ENCODE measurements at places on chromosomes 4 and X.

- no peak for DNase-seq
These were observed 18.1 kb downstream of the OFD1 start for GRCh38 chrX:13752646-13753045.

- DNase-seq, result no peak
These were observed 69.2 kb downstream of the HEPH start for GRCh38 chrX:66233209-66233608.

- no peak for DNase-seq
These were observed 91.7 kb downstream of the SLC10A6 start for GRCh38 chr4:86757468-86757867.

DNA sequence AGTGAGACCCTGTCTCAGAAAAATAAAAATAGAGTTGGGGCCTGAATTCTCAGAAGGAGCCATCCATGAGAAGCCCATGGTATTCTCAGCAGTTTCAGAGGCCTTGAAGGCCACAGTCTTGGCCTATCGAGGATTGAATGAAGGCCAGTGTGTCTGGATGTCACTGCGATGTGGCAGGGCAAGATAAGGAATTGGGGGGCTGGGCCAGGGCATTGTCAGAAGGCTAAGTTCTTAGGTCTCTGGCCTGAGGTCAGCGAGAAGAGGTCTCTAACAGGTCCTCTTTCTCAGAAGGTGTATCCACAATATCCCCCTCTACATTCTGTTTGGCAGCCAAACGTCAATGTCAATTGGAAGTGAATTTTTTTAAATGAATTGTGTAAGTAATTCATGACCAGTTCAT, 5.7 kb downstream of the ZNF275 start:
- no peak for DNase-seq

DNA sequence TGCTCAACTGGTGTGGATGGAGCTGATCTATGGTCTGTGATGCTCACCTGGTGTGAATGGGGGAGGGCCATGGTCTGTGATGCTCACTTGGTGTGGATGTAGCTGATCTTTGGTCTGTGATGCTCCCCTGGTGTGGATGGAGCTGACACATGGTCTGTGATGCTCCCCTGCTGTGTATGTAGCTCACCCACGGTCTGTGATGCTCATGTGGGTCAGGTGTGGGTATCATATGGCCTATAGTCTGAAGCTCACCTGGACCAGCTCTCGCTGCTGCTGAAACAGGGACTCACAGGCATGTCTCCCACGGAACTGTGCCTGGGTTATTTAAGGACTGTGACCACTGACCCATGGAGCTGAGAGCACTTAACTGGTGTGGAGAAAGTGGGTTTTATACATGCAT, 109.7 kb downstream of the CRLF2 start:
- DNase-seq, result no peak

DNA sequence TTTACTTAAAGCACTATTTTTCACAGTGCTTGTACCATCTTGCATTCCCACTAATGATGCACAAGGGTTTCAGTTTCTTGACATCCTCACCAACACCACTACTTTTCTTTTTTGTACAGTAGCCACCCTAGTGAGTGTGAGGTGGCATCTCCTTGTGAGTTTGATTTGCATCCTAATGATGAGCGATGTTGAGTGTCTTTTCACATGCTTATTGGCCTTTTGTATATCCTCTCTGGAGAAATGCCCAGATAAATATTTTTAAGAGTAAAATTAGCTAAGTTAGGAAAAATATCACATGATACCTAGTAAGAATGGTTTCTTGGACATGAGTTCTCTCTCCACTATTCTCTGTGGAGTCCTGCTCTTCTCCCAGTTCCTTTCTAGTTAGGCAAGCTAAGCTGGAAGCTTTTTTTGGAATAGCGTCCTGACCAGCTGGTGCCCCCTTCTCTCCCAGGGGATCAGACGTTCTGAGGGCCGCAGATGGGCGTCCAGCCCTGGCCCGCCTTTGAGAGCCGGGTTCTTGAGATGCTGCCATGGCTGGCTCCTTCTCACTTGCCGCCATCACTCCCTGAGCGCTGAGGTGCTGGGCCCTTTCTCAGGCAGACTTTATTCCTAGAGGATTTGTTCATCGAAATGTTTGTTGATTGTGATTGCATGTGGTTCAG, 132.1 kb downstream of the ARHGAP10 start:
- no peak for DNase-seq

DNA sequence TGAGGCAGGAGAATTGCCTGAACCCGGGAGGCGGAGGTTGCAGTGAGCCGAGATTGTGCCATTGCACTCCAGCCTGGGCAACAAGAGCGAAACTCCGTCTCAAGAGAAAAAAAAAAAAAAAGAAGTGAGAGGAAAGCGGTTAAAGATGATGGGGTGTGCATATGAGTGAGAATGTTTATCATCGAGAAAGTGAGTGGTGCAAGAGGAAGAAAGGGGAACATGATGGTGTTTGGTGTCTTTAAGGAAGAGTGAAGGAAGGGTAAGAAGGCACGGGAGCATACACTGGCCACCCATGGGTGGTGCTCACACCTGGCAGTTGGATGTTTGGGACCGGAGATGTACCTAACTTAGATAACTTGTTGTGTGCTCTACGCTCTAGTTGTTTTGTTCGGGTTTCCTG, 62.2 kb downstream of the STOX2 start:
- no peak for DNase-seq

- no peak for DNase-seq
These were observed 5.5 kb upstream of the TLR10 start for GRCh38 chr4:38788317-38788716.

DNA sequence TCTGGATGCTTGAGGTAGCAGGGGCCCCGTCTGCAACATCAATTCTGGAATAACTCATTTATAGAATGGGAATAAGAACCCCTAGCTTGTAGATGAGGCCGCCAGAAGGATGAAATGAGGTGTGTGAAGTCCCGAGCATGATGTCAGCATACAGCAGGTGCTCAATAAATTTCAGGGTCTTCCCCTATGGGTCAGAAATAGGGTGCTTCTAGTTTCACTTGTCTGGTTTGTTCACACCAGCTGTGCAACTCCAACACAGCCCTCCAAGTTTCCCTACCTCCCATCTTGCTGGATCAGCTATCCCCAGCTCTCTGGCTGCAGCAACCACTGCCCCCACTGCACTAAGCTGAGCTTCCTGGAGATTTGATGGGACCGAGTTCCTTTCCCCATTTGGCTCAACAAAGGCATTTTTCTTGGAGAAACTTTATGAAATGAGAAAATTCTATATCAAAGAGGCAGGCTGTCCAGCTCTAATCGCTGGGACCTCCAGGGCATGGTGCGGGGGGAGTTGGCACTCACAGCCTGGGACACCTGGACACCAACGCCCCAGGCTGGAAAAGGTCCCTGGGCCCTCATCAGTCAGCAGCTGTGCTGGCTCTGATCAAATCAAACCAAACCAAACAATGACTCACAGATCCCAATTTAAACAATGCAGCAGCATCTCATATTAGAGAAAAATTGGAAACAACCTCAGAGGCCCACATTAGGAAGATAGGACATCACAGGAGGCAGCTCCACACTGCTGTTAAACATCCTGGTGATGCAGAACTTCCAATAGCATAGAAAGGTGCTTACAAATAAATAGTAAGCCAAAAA, 13.3 kb downstream of the SLC2A9 start:
- DNase-seq, result no peak

DNA sequence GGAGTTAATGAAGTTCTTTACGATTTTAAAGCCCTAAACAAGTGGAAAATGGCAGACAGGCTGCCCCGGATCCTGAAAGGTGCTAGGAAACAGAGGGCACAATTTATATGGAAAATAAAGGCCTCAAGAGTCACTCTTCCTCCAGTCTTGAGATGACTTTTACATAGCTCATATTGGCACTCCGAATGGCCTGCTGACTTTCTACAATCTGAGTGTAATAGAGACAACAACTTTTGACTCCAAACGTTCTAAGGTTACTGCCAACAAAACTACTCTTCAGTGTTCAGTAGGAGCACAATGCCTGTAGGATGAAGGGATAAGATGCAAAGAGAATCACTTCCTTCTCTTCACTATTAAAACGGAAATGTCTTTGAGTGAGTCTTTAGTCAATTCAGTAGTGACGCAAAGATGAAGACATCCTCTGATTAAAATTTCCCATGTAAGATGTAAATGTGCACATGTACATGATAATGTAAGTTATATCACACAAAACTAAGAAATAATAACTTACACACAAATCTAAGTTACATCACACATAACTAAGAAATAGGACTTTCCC, 40.5 kb downstream of the VEGFC start:
- no peak for DNase-seq

DNA sequence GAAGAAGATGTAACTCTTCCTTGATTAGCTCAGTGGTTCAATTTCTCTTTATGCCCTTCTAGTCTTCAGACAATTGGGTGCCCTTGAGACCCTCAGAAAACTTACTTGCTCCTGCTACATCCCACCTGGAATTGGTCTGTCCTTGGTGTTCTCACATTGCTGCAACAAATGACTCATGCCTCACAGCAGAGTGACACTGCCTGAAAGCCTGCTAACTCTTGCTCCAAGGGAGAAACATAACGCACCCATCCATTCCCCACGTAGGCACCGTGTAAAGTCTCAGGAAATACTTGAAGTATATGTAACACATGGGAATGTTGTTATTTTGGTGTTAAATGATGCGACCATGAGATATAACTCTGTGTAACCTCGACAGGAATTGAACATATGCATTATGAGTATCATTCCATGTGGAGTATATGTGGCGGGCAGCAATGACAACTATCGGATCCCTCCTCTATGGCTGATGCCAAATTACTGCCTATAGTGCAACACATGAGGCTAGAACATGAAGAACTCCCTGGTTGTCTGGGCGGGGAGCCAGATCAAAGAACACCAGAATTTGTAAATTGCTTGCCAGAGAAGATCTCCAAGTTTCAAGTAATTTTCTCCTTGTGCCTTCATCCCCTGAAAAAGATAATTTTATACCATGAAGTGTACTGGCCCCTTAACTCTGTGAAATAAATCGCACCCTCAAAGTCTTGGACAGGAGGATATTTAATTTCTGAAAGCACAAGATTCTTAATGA, 231.3 kb upstream of the STK26 start:
- DNase-seq, result no peak

- no peak for DNase-seq
These were observed 38.7 kb downstream of the NLGN3 start for GRCh38 chrX:71183341-71183740.

- DNase-seq, result no peak
These were observed 59.0 kb upstream of the HELT start for GRCh38 chr4:184959309-184959708.

DNA sequence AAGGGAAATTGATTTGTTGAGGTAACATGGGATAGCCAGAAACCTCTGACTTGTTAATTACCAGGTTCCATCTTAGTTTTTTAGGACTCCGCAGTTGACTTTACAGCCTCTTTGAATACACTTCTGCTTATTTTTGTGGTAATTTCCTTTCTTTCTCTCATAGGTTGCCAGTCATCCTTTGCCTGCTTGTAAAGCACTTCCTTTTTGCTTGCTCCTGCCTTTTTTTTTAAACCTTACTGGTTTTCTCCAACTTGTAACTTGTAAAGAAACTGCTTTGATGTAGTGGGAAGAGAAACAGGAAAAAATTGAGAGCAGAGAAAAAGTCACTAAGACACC, 2.6 kb downstream of the PGK1 start:
- DNase-seq, result no peak

GRCh38 chrX:150730719-150731118, 37.5 kb downstream of the MTMR1 start:
- no peak for DNase-seq

DNA sequence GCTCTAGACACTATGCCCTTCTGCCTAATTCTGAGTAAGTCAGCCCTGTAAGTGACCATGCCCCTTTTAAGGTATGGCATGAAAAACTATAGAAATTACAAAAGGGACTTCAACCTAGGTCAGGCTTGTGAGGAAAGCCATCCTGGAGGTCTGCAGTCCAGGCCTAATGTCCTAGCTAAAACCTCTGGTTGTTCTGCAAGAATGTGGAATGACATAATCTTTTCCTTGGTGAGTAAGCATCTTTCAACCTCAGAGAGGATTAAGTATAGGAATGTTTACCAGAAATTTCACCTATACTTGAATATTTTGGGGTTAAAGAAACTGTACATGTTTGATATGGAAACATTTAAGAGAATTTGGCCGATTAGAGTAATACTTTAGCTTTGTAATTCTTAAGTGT, 23.8 kb upstream of the HPSE start:
- DNase-seq, result no peak

DNA sequence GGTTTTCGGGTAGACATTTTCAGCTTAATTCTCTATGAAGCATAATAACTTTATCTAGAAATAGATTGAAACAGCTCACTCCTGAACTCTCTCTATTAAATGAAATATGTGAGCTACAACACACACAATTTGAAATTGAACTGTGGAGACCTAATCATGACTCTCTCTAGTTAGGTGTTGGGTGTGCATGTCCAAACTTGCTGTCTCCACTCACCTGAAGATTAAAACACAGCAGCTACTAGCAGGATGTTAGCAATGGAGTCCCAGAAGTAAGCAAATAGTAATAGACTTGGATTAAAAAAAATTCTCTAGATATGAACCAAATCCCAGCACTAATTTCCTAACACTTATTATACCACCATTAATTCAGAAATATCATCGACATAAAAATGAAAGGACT, 173.1 kb downstream of the FSTL5 start:
- DNase-seq, result no peak

DNA sequence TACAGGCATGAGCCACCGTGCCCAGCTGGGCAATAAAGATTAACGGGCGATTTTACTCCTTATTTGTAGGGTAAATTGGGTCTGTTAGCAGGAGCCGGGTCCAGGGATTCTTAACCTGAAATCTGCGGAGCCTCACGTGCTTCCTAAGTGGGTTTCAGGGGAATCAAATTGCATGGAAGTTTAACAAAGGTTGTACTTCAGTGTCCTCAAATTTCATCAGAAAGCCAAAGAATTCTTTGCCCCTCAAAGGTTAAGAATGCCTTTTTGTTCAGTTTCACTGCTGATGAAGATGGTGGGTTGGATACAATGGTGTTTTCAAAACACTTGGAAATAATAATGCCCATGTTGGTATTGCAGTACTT, 67.9 kb downstream of the AFF1 start:
- no peak for DNase-seq

DNA sequence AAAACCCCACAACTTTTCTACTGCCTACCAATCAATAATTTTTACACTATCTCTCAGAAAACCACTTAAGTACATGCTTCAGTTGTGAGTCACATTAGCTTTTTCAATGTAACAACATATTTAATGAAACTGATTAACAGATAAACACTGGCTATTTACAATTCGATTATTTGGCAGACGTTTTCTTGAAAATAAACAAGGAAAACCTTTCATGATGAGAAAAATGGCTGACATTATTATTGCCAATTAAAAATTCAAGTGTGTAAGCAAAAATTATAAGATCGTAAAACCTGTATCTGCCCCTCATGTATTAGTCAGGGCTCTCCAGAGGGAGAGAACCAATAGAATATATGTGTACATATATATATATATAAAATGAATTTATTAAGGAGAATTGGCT, 1555.5 kb upstream of the IGFBP7 start:
- DNase-seq, result no peak
